ENCODE measurements at places on chromosomes 12 and 14. TPM values are rescaled to one million over a fixed set of nuclear protein-coding genes. Genes with fewer than 3 reads are reported as not detected.

The TMPRSS12 gene
- total RNA-seq = not detected

The AQP5 gene
- total RNA-seq = 1.2 TPM

The ABHD12B gene
- total RNA-seq = not detected

The SPTB gene
- total RNA-seq = 16.7 TPM

The RIMBP2 gene
- 47.7 TPM for total RNA-seq

The ASCL1 gene
- 8.2 TPM for total RNA-seq

The CD4 gene
- 2.0 TPM for total RNA-seq

The DLGAP5 gene
- 4.9 TPM for total RNA-seq

The CCDC197 gene
- total RNA-seq = not detected

- DNase-seq = no peak
Observed at GRCh38 chr12:10867381-10867780, 16.7 kb downstream of the PRH1 start.

DNA sequence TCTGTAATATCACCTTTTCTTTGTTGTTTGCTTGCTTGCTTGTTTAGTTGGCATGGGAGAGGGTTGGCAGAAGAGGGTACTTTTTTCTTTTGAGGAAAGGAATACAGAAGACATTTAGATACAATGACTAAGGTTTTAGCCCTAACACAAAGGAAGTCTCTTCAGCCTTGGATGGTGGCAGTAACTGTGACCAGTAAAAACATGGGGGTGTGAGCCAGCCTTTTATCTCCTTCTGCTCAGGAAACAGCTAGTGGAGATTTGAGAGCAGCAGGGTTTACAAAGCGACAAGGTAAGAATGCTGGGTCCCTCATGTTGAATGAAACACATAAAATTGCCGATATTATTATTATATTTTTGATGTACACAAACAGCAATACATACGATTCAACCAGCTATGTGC, 40.4 kb downstream of the SLC8A3 start:
- DNase-seq = no peak

DNA sequence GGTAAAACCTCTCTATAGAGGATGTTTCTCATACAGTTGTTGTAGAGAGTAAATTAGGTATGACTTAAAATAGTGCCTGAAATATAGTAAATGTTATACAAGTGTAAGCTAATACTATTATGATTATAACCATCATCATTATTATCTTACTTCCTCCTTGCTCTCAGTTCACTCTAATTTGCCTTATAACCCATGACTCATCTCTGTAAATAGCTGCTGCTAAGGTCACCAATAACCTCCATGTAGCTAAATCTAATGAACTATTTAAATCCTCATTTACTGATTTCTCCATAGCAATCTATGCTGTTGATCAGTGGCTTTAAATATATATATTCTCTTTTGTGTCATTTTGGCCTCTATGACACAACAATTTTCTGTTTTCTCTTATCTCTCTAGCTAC, 109.6 kb downstream of the RMST start:
- no peak for DNase-seq

DNA sequence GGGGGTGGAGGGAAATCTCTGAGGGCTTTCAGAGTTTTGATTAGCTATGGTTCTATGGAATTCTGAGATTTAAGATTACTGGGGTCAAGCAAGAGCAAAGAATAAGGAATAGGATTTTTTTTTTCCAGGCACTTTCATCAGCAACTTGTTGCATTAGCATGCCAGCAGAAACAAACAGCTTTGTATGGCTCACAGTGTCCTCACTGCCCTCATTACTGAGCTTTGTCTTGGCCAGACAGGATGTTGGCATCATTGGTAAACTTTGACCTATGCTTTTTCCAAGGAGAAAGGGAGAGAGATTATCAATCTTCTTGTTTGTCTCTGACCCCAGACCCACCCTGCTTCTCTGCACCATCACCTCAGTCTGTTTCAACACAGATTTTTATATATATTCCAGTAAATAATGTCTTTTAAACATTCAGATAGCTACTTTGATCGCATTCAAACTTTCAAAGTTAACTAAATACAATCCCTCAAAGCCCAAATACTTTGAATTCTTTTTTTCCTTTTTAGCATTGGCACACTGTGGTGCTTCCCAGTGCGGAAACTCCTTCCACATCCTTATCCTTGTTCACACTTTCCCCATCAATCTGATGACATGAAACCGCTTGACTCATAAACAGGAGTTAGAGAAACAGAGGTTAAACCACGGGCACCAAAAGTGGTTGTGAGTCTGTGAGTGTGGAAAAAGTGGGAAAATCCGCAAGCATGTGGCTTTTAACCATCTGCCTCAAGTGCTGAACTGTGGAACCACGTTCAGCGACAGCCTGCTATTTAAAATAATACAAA, 282.2 kb upstream of the FAR2 start:
- no peak for DNase-seq

DNA sequence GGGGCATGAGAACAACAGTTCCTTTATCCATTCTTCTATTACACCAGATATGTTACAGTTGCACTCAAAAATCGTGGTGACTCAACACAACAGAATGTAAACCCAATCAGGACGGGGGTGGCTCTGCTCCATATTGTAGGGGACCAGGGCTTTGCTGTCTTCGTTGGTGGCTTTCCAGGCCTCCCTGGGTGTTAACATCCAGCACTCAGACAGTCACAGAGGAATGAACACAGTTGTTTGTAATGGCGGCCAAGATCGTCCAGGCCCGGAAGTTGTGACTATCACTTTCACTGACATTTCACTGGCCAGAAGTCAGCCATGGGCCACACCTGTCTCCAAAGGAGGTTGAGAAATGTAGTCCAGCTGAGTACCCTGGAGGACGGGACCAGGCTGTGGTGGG, 204.1 kb downstream of the CACNA1C start:
- no peak for DNase-seq

DNA sequence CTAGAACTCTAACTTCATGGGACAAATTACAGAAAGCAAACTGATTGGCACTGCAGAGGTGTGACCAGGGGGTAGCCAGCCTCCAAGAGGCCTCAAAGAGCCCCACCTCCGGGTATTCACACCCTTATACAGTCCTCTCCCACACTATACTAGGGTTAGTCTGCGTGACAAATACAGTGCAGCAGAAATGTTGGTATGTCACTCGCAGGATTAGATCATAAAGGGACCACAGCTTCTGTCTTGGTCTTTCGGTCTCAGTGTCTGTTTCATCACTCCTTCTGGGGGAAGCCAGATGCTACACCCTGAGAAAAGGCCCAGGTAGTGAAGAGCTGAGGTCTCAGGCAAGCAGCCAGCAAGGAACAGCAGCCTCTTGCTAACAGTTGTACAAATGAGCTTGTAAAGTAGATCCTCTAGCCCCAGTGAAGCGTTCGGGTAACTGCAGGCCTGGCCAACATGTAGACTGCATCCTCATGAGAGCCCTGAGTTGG, 68.9 kb upstream of the SAV1 start:
- DNase-seq = no peak

- DNase-seq = no peak
Observed at GRCh38 chr14:104355101-104356019, 217.0 kb downstream of the KIF26A start.

GRCh38 chr12:44616402-44616801, 259.7 kb downstream of the NELL2 start:
- DNase-seq = no peak

DNA sequence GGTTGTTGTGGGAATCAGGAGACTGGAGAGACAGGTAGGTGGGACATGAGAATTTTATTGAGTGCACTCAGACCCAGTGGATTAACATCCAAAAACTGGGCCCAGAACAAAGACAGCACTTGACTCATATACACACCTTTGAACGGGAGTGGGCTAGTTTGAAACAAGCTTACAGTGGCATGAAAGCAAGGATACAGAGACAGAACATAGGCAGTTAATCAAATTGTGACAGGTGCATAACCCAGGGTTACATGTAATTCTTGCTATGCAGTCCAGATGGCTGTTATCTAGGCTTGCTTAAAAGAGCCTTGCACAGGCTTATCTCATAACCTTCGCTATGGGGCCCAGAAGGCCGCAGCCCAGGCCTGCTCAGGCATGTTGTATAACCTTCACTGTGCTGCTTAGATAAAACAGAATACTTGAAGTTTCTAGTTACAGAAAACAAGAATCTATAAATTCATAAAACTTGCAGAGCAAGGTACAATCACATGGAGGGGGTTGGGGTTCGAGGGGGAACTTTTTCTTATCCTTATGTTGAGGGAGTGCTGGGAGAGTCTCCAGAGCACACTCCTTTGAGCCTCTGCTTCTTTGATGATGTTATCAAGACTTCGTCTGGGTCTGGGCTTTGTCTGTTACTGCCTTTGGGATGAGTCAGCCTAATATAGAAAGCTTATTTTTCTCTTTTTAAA, 81.7 kb downstream of the TNFAIP2 start:
- no peak for DNase-seq

DNA sequence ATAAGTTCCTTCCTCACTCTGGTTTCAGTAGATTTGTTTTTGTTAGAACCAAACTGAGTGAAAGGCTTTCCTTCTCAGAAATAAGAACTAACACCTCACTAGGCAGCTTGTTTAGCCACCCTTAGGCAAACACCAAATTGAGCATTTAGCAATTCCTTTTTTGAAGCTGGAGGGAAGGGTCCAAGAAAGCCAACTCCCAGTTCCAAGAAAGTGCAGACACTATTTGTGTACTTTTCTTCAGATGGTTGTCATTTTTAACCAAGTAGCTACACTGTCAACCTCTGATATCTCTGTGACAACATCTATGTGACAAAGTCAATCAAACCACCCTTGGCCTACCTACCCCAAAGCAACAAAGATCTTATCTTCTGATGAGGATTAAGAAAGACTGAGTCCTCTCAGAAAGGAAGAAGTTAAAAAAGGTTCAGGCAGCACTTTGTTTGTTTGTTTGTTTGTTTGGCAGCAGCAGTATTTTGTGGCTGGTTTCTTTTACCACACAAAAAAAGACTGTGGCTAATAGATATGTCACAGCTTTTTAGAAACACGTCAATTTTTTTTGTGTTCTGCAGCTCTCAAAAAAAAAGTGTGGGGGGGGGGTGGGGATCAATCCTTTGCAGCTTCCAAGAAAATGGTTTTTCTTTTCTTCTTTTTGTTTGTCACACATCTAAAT, 203.8 kb downstream of the CRADD start:
- DNase-seq = no peak

DNA sequence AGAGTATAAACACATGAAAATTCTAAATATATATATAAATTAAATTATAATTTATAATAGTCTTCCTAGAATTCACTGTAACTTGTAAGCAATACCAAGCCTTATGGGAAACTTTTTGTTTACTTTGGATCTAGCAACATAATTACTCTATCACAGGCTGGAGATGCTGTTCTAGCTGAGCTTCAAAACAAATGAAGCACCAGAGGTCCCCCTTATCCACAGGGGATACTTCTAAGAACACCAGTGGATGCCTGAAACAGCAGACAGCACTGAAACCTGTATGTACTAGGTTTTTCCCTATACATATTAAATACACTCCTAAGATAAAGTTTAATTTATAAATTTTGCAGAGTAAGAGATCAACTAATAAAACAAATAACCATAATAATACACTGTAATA, 96.6 kb downstream of the CDK17 start:
- DNase-seq = no peak

DNA sequence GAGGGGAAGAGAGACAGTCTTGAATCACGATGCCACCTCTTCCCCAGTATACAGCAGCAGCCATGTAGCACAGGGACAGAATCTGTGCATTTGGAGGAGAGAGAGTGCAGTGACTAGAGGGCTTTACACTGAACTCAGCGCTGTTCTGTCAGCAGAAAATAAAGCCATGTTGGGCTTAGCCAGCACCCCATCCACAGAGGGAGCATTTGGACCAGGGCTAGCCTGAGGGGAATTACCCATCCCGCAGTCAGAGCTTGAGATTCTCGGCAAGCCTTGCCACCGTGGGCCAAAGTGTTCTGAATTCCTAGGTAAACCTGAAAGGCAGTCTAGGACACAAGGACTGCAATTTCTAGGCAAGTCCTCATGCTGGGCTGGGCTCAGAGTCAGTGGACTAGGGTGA, 120.4 kb upstream of the CNOT2 start:
- no peak for DNase-seq

GRCh38 chr14:65167072-65167645, 64.8 kb upstream of the MAX start:
- no peak for DNase-seq
